ENCODE measurements at places on chromosomes 5 and 9.

DNA sequence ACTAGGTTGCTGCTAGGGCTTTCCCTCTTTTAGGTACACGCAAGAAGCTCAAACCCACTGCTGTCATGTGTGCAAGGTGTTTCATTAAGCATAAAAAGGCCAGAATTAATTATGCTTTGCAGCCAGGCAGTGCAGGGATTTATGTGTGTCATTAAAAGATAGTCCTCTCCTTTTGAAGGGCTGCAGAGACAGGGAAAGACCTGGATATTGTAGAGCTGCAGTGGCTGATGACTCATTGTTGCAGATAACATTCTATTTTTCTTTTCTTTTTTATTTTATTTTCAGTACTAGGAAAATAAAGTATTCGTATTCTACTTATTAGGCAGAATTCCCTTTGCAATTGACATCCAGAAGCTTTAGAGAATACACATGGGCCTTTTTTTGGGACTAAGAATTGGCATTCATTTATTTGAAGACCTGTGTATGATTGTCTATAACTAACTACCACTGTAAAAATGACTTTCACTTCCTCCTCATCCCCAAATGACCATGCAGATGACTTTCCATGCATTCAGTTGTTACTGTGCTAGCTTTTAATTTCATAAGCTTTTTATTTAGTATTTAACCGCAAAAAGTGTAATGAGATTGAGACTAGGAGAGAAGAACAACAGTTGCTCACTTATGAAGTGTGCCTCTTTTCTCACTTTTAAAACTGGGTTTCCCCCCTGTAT, 113.0 kb downstream of the PAM start:
- DNase-seq, result no peak

DNA sequence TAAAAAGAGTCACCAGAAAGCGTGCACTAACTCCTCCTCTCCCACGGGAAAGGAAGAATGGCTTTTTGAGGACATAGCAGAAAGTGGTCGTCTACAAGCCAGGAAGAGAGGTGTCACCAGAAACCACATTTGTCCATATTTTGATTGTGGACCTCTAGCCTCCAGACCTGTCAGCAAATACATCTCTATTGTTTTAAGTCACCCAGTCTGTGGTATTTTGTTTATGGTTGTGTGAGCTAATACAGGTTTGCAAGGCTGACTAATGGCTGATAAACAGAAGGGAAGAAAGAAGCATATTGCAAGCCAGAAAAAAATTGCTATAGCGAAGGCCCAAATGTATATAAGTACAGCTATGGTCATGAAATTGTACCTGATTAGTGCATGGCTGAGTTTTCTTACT, 21.4 kb downstream of the WDR70 start:
- DNase-seq, result no peak

DNA sequence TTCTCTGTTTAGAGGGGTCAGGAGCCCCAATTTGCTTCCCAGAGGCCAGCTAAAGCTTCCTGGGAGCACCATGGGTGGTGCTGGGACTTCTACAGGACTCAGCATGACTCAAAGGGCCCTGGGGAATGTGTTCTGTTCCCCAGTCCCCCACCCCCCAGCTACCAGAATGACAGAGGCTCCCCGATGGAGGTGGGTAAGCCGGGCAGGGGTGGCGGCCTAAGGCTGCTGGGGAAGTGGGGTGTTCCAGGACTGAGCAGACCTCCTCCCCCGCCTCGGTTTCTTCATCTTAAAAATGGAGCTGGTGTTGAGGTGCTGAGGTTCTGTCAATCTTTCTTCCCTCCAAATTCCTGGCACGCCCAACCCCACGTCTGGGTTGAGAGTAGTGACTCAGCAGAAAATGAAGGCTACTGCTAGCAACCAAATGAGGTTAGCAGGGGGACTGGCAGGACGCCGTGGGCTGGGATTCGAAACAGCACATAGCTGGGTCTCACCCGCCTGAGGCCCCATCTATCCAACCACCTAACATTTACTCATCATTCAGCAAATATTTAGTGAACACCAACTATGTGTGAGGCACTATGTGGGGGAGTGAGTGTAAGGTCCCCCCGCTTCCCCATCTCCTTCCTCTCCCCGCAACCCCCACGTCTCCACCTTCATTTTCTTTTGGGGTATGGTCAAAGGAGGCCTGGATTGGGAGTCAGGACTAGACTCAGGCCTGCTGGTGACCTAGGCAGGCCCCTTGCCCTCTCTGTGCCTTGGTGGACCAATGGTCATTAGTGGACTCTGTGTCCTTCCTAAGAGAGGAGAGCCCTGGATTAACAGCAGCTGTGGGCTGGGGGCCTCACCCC, 50.2 kb downstream of the C9orf50 start:
- DNase-seq, result peak; percentile 61

DNA sequence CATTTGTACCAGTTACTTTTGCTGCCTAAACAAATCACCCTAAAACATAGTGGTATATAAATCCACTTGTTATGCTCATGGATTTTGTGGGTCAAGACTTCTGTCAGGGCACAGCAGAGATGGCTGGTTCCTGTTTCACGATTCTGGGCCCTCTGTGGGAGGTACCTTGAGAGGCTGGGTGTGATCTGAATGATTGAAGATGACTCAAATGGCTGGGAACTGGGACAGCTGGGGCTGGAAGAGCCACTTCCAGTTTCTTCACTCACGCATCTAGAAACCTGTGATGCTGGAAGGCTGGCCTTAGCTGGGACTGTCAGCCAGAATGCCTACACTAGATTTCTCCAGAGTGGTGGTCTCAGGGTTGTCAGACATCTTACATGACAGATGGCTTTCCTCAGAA, 88.1 kb downstream of the KIF4B start:
- DNase-seq, result no peak

DNA sequence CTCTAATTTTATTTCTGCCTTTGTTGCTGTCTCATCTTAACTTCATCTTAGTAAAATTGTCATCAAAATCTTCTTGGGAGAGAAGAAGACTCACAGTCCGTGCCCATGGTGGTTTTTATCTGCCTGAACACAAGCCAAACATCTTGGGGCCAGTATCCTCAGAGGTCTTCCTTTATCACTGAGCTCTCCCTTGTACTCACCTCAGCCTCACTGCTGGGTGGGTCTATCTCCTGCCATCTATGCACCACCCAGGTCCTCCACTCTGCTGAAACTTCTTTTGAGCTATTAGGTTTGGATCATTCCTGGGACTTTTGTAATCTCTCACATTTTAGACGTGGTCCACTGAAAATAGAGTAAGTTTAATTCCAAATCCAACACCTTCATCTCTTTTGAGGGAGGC, 116.3 kb upstream of the EPB41L4A start:
- no peak for DNase-seq

DNA sequence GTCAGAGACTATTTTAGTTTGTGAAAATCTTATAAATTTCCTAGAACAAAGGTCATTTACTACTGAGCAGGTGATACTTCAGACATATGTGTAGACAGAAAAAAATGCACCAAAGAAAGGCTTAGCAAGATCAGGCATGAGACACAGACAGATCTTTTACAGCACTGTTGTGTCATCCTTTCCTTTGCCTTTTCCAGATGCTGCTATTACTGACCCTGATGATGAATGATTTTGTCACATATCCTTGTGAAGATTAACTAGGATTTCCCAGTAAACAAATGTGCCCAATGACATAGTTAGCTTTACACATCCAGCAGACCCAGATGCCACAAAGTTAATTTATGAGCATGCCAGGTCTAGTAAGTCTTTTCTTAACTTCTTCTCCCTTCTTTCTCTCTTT, 68.2 kb downstream of the DMRTA1 start:
- no peak for DNase-seq

DNA sequence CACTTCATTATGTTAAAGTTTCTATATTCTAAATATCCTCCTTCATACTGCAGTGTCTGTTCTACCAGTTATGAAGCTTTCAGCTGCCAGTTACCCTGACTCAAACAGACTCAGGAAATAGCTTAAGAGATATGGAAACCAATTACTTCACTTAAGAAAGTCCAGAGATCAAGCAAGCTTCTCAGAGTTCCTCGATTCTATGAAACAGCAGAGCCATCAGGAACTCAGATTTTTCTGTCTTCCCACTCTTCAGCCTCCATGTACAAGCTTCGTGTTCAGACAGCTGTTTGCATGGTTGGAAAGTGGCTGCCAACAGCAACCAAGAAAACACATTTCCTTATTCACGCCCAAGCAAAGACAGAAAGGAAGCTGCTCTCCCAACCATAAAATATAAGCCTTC, 216.1 kb downstream of the ACTL7B start:
- no peak for DNase-seq

GRCh38 chr9:86614871-86615849, 260.9 kb upstream of the TUT7 start:
- peak; percentile 17 for DNase-seq

GRCh38 chr5:139683295-139684271, 35.4 kb downstream of the CXXC5 start:
- DNase-seq, result no peak

GRCh38 chr5:32173267-32174010, 680 bp downstream of the GOLPH3 start:
- DNase-seq, result peak; percentile 79

DNA sequence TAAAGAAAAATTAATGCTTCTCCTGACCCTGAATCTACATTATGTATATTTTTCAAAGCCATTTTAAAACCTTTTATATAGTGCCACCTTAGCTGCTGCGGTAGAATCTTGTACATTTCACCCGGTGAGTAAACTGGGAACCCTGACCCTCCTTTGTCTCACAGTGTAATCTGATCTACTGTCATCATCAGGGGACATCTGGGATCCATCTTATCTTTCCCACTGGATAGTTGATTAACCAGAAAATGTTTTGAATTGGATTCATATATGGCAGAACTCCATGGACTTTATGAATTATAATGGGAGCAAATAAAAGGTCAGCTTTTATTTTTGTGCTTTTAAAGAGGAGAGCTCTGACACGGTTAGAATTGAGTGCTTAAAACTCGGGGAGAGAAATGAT, 95.0 kb downstream of the ADAMTSL1 start:
- DNase-seq, result no peak

DNA sequence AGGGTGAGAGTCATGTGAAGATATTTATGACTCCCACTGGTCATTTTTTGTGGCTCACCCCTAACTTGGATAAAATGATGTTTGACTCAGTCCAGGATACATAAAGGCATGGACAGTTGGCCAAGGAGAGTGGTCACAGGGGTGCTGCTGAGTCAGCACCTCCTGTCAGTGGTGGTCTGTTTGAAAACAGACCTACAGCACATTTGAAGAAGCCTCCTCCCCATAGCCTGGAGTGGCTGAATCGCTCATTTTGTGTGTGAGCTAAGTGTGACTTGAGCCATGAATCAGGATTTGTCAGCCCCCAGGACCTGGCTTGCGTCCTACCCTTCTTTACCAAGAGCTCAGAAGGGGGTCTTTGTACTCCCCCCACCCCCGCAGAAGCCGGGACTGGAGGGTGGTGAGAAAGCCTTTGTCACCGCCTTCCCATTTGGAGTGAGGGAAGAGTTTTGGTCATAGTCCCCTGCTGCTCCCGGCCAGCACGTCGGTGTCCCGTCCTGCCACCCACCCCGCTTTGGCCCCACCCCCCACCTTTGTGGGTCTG, 35.6 kb downstream of the TRIO start:
- DNase-seq, result no peak

GRCh38 chr5:76325326-76325725, 77.8 kb upstream of the IQGAP2 start:
- no peak for DNase-seq

- DNase-seq, result no peak
Observed at GRCh38 chr5:440401-441201, 2.4 kb upstream of the EXOC3 start.

DNA sequence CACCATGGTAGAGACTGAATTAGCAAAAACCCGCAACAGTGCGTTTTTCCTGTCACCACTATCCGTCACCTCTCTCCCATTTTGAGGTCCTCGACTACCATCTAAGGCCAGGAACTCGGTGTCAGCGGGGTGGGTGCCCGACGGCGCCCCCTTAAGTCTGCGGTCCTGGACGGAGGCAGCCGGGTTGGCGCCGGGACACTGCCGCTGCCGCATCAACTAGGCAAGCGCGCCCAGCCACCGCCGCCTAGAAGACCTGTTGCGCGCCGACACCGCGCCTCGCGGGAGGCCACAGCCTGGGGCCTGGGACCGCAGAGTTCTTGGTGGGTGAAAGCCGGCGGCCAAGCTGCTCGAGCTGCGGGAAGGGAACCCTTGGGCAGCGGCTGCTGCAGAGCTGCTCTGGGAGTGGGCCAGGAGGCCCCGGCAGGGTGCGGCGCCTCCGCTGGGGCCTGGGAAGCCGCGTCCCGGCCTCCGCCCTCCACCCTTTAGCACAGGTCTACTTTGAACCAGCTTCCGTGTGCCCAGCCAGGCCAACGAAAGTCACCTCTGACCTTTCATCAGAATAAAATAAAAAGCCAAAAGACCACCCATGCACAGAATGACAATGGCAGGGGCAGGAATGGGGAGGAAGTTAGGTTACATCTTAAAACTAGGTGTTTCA, 3.5 kb downstream of the FOXB2 start:
- DNase-seq, result no peak

- no peak for DNase-seq
Observed at GRCh38 chr9:98075332-98075805, 18.8 kb downstream of the NANS start.

GRCh38 chr9:96567203-96567700, 52.4 kb downstream of the CDC14B start:
- DNase-seq, result no peak

- no peak for DNase-seq
Observed at GRCh38 chr5:58970766-58971165, 387.9 kb downstream of the RAB3C start.

DNA sequence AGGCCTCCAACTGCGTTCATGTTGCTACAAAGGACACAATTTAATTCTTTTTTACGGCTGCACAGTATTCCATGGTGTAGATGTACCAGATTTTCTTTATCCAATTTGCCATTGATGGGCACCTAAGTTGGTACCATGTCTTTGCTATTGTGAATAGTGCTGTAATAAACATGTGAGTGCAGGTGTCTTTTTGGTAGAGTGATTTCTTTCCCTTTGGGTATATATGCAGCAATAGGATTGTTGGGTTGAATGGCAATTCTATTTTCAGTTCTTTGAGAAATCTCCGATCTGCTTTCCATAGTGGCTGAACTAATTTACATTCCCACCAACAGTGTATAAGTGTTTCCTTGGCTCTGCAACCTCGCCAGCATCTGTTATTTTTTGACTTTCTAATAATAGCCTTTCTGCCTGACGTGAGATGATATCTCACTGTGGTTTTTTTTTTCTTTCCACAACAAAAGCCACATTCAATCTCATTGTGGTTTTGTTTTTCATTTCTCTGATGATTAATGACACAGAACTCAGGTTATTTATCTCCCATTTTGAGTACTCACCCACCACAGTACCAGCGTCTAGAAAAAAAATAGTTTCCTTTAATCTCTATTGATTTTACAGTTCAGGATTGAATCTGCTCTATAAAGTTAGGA, 21.9 kb downstream of the ARRDC3 start:
- DNase-seq, result no peak

DNA sequence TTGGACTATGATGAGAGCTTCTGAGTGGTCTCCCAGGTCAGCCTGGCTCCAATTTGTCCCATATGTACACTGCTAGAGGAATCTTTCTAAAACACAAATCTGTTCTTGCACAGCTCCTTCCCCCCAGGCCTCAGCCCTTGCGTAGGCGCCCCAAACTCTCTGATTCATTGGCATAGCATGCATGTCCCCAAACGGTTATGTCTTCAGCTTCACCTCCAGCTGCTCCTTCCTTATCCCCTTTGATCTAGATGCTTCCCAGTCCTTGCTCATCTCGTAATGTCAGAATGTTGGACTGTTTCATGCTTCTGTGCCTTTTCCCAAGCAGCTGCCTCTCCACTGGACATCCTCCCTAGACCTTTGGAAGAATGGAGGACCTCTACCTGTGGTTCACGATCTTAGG, 60.1 kb upstream of the BASP1 start:
- no peak for DNase-seq
